T-cell (primary cell): ENCODE measurements at places on chromosomes 6 and 20. TPM values are rescaled to one million over a fixed set of nuclear protein-coding genes. Genes with fewer than 3 reads are reported as not detected.

DYNLT2 gene
- 2.7 TPM for total RNA-seq

NQO2 gene
- total RNA-seq, result 54.6 TPM

TFAP2B gene
- not detected for total RNA-seq

MAP3K4 gene
- 90.3 TPM for total RNA-seq

- H3K27me3 ChIP-seq, result no peaks in the 10 kb centered on the region
- peaks cover 45% of the 10 kb centered on the region for H3K4me1 ChIP-seq
- peak overlapping the region; percentile 81 for H3K4me3 ChIP-seq
- no peak for DNase-seq
Observed at GRCh38 chr6:157980288-157981131, 1.2 kb upstream of the SYNJ2 start.
